Right lung (tissue), 10 donors: ENCODE measurements at places on chromosomes 2 and 18. TPM values are rescaled to one million over a fixed set of nuclear protein-coding genes. Genes with fewer than 3 reads are reported as not detected.

CLEC4F gene
- polyA plus RNA-seq = not detected

UCN gene
- polyA plus RNA-seq = 2.4 TPM

BMP10 gene
- polyA plus RNA-seq = not detected

CCDC148 gene
- polyA plus RNA-seq = 3.6 TPM

CELF4 gene
- polyA plus RNA-seq = 8.8 TPM

TMEM169 gene
- 1.1 TPM for polyA plus RNA-seq

FOXD4L1 gene
- polyA plus RNA-seq = not detected

HOXD8 gene
- 1.1 TPM for polyA plus RNA-seq

EVX2 gene
- 0.03 TPM for polyA plus RNA-seq

OR6B2 gene
- polyA plus RNA-seq = not detected

ADGRF3 gene
- 1.9 TPM for polyA plus RNA-seq
